ENCODE measurements at places on chromosomes 1 and 21.

- no peak for DNase-seq
Measured at GRCh38 chr1:212355230-212355969, 59.3 kb downstream of the PACC1 start.

DNA sequence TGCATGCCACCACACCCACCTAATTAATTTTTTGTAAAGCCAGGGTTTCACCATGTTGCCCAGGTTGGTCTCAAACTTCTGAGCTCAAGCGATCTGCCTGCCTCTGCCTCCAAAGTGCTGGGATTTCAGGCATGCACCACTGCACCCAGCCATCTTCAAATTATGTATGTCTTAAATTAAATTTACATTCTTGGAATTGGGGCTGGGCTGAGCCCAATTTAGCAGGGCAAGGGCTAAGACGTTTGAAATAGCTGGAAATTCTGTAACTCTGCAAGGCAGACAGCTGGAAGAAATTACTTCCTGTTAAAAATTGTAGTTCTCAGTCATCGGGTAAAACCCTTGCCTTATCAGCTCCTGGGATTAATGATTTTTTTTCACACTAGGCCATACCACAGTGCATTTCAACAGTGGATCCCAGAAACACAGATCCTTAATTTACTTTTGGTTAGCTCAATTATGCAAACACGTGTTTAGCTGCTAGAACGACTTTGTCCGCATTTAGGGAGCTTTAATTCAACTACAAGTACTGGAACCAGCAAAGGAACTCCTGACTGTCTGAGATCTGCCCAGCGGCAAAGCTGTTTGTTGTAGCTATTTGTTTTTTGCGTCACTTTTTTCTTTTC is 83.3 kb downstream of the OLFML3 start:
- DNase-seq, result no peak

DNA sequence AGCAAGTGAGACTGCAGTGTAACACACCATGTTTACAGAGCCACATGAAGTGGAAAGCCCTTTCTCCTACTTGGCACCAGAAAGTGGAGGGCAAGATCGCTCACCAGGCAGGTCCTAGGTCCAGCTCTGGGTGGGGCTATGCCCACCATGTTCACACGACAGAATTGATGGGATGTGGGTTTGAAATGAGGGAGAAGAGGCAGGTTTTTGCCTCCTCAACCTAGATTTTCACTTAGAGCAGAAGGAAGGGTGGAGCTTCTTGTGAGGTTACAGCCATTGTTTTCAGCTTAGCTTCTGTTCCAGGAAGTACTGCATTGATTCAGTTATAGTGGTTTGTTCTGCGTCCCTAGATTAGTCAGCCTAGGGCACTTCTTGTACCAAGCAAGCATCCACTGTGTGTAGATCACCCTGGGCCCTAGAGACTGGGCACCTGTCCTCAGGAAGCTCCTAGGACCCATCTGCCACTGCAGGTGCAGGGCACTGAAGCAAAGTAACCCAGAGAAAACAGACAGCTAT is 2.3 kb downstream of the CD53 start:
- DNase-seq, result no peak

- DNase-seq, result no peak
Measured at GRCh38 chr21:45405271-45405818, 380 bp downstream of the COL18A1 start.

- no peak for DNase-seq
Measured at GRCh38 chr1:178664278-178664677, 60.8 kb upstream of the RALGPS2 start.

GRCh38 chr1:27285274-27285660 is 36.7 kb upstream of the TMEM222 start:
- no peak for DNase-seq

- no peak for DNase-seq
Measured at GRCh38 chr21:44006017-44006619, 6.0 kb upstream of the TRAPPC10 start.

GRCh38 chr1:78758506-78758905 is 108.9 kb downstream of the IFI44 start:
- no peak for DNase-seq

- DNase-seq, result no peak
Measured at GRCh38 chr1:219152751-219153150, 20.9 kb upstream of the LYPLAL1 start.

DNA sequence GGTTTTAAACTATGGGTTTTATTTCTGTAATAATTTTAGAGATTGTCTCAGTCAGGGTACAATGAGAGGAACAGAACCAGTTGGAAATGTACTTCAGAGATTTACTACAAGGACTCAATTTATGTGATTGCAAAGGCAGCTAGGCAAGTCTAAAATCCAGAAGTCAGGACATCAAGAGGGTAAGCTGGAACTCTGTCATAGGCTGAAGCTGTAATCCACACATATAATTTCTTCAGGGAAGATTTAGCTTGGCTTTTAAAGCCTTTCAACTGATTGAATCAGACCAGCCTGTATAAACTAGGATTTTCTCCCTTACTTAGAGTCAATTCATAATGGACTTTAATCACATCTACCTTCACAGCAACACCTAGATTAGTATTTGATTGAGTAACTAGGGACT is 24.3 kb upstream of the LELP1 start:
- DNase-seq, result no peak

- DNase-seq, result no peak
Measured at GRCh38 chr1:248805876-248806275, 19.8 kb downstream of the SH3BP5L start.

GRCh38 chr1:232134365-232134764 is 495.6 kb downstream of the SIPA1L2 start:
- no peak for DNase-seq

DNA sequence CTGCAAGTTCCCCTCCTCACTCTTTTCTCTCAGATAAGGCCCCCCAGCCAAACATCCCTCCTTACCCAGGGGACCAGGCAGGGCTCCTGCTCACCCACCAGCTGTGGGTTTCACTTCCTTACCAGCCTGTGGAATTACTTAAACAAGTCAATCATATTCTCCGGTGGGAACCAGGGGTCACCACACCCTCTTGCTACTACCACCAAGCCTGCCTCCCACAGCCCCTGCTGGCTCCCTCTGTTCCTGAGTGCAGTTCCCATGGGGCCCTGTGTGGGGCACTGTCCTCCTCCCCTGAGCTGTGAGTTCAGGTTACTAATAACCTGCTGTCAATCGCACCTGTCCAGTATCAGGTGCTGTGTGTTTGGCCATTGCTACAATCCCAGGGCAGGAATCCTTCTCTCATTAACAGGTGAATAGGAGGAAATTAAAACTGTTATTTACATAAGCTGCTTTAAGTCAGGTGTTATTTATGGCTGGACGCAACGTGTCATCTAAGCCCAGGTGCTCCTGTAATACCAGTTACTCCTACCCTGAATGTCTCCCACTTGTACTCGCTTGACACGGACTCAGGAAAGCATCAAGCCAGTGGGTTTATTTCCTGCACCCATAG is 53.1 kb upstream of the LBR start:
- DNase-seq, result peak; percentile 87

- DNase-seq, result peak; percentile 2
Measured at GRCh38 chr1:224894915-224895314, 34.6 kb upstream of the DNAH14 start.

- DNase-seq, result no peak
Measured at GRCh38 chr1:49694251-49694827, 329.4 kb downstream of the AGBL4 start.

- DNase-seq, result no peak
Measured at GRCh38 chr1:35935442-35936388, 4.8 kb downstream of the AGO3 start.

DNA sequence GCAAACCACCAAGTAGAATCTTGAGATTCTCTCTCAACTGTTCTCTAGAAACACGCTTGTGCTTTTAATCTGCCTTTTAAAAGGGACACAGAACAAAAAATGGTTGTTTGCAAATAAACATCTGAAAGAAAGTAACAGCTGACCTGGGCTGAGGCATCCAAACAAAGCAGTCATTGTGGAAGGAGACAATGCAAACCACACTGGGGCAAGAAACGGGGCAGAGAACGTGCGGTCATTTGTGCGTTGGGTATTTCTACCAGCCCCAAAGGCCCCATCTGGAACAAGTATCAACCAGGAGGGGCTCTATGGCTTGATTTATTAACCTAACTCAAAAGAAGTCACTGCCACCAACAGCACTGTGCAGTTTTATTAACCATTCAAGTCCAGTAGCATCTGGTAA is 6.0 kb downstream of the STMN1 start:
- no peak for DNase-seq

DNA sequence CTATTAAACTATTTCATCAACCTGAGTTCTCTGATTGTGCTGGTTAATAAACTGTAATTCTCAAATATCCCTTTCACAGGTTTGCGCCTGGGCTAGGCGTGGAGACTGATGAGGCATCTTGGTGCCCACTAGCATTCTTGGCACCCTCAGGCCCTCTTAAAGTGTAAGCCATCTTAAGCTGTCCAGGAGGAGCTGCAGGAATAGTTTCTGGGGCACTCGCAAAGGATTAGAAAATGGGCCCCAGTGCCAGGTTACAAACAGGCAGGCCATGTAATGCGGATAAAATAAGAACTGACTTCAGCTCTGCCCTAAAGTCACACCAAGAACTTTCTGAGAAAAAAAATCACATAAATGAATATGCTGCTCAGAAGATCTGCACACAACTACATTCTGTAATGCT is 1.1 kb downstream of the CASQ2 start:
- DNase-seq, result no peak

GRCh38 chr1:203996126-203996525 is 76.8 kb upstream of the SOX13 start:
- no peak for DNase-seq

GRCh38 chr1:236472850-236473788 is 50.7 kb upstream of the LGALS8 start:
- DNase-seq, result no peak

DNA sequence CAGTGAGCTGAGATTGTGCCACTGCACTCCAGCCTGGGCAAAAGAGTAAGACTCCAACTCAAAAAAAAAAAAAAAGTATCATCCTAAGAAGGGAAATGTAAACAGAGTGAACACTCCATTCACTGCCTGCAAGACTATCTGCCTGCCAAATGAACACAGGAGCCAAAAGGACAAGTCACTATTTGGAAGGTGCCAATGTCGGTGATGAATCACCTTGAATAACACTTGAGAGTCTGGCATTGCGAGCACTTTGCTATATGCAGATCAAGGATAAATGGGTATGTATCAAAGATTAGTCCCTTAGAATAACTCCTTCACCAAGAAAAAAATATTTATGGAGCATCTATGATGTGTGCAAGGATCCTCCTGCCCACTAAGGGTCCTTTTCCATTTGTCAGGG is 6.6 kb downstream of the UBR4 start:
- DNase-seq, result no peak

- no peak for DNase-seq
Measured at GRCh38 chr1:119294199-119294598, 74.4 kb upstream of the HAO2 start.

- no peak for DNase-seq
Measured at GRCh38 chr1:32197074-32197473, 3.3 kb upstream of the CCDC28B start.

GRCh38 chr1:180267211-180267561 is 37.1 kb downstream of the LHX4 start:
- no peak for DNase-seq

DNA sequence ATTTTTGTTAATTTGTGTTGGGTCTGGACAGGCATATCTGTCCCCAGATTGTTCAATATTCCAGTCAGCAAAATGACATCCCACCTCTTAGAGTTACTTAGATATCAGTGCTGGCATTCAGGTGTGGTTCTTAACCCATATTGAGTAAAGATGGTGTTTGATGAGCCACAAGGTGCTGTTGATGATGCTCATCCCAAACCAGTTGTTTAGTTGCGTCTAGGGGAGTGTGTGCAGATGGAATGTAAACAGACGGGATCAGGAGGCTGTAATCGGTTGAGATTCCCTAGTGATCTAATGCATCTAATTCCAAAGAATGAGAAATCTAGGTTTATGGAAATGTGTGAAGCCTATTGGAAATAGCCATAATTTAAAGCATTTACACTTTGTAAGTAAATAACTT is 1.1 kb downstream of the HOOK1 start:
- peak; percentile 3 for DNase-seq

- DNase-seq, result no peak
Measured at GRCh38 chr1:248834343-248834940, 3.6 kb upstream of the ZNF672 start.

GRCh38 chr1:207844371-207844770 is 66.6 kb downstream of the CD34 start:
- DNase-seq, result no peak

DNA sequence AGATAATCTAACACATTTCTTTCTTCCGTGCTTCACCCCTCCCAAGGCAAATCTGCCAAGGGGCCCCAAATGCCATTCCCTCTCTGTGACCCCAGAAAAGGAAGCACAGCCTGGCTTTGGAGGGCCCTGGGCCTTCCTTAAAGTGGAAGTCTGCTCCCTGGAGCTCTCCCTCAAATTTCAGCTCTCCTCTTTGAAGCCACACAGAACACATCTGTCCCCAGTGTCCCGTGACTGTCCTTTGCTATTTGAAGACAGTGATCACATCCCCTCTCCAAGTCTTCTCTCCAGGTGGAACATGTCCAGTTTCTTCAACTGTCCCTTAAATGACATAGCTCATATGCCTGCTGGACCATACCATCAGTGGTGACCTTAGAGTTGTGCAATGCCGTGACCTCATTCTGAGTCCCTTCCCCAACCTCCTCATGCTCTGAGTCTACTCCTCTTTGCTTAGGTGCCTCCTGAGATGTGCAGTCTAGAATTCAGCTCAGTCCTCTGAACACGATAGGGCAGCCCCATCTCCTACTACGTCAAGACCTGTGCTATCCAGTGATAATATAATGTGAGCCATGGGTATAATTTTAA is 18.4 kb upstream of the FOXO6 start:
- no peak for DNase-seq

GRCh38 chr1:221347706-221348105 is 394.2 kb downstream of the DUSP10 start:
- no peak for DNase-seq

GRCh38 chr1:162236618-162237017 is 140.0 kb downstream of the SPATA46 start:
- no peak for DNase-seq

DNA sequence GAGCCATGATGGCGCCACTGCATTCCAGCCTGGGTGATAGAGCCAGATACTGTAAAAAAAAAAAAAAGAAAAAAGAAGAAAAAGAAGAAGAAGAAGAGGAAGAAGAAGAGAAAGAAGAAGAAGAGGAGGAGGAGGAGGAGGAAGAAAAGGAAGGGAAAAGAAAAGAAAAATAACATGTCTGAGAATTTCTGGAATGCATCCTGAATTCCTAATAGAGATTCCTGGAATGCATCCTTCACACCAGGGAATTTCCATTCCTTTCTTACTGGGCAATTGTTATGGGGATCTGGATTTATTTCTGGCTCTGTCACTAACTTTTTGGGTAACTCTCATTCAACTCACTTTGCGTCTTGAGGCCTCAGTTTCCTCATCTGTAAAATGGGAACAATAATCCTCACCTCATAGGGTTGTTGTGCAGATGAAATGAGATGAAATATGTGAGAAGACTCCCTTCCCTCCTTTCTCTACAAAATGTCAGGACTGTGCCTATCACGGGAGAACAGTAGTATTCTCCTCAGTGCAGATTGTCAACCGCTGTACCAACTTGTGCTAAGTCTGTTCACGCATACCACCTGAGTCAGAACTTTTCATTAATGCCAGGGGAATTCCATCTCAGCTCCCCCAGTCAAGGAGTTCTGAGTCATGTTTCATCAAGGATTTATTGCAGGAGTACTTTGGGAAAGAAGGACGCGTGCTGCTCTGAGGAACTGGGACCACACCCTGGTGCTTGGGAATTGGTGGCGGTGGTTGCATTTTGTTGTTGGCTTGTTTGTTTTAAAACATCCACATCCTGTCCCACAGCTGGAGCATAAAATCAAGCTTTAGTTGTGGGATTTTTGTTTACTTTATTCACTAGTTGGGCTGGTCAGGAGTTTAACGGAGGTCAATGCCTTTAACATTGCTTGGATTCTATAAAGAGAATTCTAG is 42.4 kb upstream of the ROR1 start:
- no peak for DNase-seq
